Activated naive CD8-positive, alpha-beta T cell treated with anti-CD3 and anti-CD28 coated beads, Interleukin-2, amount 10 ng/mL, durations not matched to agents 7 days and 5 days (primary cell): ENCODE measurements at places on chromosomes 2 and 18.

DNA sequence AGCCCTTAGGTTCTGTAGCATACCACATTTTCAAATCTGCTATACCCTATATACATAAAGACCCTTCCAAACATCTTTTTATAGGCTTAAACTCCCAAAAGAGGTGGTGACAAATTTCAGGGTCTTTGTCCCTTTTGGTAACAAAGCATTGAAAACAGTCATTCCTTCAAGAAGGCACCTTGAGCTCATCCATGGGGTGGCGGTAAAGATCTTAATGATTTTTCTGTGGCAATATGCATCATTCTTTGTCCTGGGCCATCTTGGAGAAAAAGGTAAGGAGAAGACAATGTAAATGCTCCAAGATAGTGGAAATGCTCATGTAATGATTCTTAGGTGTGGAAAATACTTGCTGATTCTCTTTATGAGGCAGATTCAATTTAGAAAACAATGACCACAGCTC lies 890.5 kb downstream of the CNTNAP5 start:
- no peaks in the 10 kb centered on the region for H3K36me3 ChIP-seq
- H3K27me3 ChIP-seq: no peaks in the 10 kb centered on the region
- H3K4me3 ChIP-seq: no peak overlapping the region
- H3K4me1 ChIP-seq: no peaks in the 10 kb centered on the region
- H3K27ac ChIP-seq: no peak overlapping the region

- no peaks in the 10 kb centered on the region for H3K27me3 ChIP-seq
- no peak for DNase-seq
- no peak overlapping the region for H3K27ac ChIP-seq
- H3K4me1 ChIP-seq: peaks cover 1% of the 10 kb centered on the region
Measured at GRCh38 chr2:63018439-63018838, 32.2 kb upstream of the OTX1 start.

GRCh38 chr18:33673689-33674088 lies 95.7 kb downstream of the ASXL3 start:
- no peak overlapping the region for H3K4me3 ChIP-seq
- H3K4me1 ChIP-seq: no peaks in the 10 kb centered on the region
- no peaks in the 10 kb centered on the region for H3K36me3 ChIP-seq
- no peaks in the 10 kb centered on the region for H3K27me3 ChIP-seq
- H3K27ac ChIP-seq: no peak overlapping the region
- no peak for DNase-seq

DNA sequence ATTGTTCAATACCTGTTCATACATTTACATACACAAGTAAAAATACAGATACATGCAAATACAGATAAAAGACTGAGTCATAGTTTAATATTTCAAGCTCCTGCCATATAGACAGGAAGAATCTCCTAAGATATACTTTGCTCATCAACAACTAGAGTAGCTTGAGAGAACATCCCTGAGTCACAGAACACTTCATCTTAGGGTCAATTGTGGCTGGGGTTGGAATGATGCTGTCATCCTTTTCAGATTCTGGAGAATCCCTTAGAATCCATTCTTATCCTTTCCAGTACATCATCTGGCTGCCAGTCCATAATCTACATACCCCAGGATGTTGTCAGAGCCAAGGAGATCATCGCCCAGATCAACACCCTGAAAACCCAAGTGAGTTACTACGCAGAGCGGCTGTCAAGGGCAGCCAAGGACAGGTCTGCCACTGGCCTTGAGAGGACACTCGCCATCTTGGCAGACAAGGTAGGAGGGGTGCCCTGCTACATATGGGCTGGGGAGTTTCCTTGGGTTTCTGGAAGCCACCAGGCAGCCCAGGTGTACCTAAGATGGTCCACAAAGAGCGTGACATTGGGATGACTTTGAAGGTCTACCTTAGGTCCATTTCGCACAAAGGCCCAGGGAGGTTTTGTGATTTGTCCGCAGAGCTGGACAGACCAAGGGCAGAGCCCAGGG lies 55.7 kb downstream of the COA5 start:
- DNase-seq: no peak
- peak overlapping the region; percentile 1 for H3K27ac ChIP-seq
- no peak overlapping the region for H3K4me3 ChIP-seq
- H3K36me3 ChIP-seq: peaks cover 63% of the 10 kb centered on the region
- peaks cover 67% of the 10 kb centered on the region for H3K4me1 ChIP-seq
- no peaks in the 10 kb centered on the region for H3K27me3 ChIP-seq

- no peak for DNase-seq
- no peak overlapping the region for H3K4me3 ChIP-seq
- H3K27ac ChIP-seq: no peak overlapping the region
- no peaks in the 10 kb centered on the region for H3K36me3 ChIP-seq
- H3K4me1 ChIP-seq: no peaks in the 10 kb centered on the region
- peaks cover 2% of the 10 kb centered on the region for H3K27me3 ChIP-seq
Measured at GRCh38 chr2:126975671-126976655, 77.3 kb downstream of the TEX51 start.
